H1 (cell line): ENCODE measurements at places on chromosomes 5 and 9.

GRCh38 chr9:16213781-16214515, 656.5 kb downstream of the BNC2 start:
- no peak for DNase-seq

GRCh38 chr5:160486573-160486972, 64.9 kb downstream of the PTTG1 start:
- DNase-seq, result no peak

- no peak for DNase-seq
Observed at GRCh38 chr5:89573345-89573744, 690.4 kb upstream of the MEF2C start.

- DNase-seq, result no peak
Observed at GRCh38 chr5:56053363-56053762, 58.6 kb upstream of the IL6ST start.

GRCh38 chr5:96509316-96509715, 76.3 kb upstream of the PCSK1 start:
- no peak for DNase-seq

- DNase-seq, result no peak
Observed at GRCh38 chr9:119974026-119974425, 604.8 kb upstream of the BRINP1 start.

DNA sequence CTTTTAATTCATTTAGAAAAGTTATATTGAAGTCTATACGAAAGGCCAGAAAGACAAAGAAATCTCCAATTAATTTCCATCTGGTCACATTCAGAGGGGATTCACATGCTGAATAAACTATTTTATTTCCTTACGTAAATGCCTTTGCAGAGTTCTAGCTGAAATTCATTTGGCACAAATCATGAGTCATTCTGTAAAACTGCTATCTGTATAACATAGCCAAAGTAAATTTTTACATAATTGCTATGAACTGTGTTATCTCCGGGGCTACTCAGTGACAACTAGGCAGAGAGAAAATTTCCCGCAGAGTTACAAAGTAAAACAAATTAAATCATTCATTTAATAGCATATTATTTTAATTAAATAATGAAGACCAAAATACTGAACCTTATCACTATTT, 463.2 kb upstream of the ADAMTS16 start:
- DNase-seq, result no peak

GRCh38 chr9:97766610-97767009, 69.5 kb upstream of the XPA start:
- DNase-seq, result no peak

GRCh38 chr9:128372188-128372641, 1.0 kb downstream of the URM1 start:
- DNase-seq, result no peak

DNA sequence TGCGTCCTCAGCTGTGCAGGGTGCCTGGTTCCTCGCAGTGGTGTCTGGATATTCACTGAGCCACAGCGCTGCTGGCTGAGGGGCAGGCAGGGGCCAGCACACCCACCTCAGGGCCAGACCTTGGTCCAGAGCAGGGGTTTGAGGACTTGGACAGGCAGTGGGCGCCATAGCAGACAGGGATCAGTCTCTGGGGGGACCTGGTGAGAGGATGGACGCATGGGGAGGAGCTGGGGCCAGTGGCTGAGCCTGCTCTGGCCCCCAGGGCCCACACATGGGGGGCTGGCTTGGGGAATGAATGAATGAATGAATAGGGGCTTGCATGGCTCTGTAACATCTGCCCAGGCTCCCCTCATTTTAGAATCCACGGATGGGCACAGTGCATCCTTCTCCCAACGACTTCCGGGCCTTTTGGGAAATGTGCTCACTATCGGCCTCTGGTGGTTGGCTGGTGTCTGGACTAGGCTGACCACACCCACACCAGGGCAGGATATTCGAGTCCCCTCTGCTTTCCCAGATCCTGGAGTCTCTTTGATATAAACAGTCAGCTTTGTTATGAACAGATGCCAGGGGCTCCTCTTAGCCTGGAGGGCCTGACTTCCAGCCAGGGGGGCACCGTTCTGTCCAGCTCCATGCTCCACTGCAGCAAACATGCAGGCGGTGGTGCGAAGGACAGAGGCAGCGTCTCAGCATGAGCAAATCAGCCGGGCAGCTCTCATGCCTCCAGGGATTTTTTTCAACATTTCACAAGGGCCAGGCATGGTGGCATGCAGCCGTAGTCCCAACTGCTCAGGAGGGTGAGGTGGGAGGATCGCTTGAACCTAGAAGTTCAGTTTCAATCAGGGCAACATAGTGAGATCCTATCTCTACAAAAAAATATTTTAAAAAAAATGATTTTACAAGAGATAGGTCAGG, 62.6 kb downstream of the NEK6 start:
- peak; percentile 93 for DNase-seq

GRCh38 chr9:77455312-77455927, 192.7 kb downstream of the GNA14 start:
- peak; percentile 71 for DNase-seq

DNA sequence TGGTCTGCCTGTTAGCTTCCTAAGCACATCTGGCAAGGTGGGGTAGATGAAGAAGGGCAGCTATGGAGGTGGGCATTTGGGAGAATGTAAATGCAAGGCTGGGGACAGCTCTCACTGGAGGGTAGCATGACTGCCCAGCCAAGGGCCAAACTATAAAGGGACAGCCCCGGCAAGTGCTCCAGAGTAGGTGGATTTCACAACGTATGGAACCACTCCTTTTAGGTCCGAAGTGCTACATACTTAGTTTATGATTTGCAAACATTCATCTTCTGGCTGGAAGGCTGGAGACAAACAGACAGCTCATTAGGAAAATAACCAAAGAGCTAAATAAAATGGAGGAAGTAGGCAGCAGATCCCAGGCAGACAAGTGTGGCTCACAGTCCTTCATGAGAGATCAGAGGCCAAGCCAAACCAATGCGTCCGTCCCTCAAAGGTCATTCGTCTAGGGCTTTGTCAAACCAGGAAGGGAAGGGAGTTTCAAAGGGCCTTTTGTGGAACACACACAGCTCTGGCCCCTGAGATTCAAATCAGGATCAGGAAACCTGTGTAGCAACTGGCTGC, 42.5 kb upstream of the GLRX start:
- no peak for DNase-seq

DNA sequence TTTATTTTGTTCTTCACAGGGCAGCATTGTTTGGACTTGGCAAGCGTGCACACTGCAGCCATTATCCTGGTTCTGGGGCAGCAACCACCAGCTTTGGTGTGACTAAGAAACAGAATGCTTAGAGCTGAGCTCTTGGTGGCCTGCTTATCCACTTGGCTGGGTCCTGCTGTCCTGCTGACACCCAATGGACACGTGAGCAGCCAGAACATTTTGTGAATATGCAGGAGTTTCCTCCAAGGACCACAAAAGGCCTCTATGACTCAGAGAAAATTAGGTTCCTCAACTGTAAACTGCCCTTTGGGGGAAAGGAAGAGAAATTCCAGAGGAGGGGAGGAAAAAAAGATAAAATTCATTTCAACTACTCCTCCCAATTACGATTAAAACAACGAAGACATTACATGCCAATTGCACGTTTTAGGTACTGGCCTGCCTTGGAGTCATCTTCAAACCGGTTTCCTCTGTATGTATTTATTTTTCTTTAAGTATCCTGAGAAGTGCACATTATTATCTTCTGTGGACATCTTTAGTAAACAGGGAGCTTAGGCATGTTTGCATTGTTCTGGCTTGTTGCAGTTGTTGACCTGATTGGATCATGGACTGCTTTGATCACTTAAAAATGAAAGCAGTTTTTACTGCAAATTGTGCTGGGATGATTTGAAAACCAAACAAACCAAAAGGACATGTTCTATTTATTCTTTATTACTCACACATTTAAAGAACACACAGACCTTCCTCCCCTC, 82.3 kb upstream of the TLE4 start:
- DNase-seq, result no peak

DNA sequence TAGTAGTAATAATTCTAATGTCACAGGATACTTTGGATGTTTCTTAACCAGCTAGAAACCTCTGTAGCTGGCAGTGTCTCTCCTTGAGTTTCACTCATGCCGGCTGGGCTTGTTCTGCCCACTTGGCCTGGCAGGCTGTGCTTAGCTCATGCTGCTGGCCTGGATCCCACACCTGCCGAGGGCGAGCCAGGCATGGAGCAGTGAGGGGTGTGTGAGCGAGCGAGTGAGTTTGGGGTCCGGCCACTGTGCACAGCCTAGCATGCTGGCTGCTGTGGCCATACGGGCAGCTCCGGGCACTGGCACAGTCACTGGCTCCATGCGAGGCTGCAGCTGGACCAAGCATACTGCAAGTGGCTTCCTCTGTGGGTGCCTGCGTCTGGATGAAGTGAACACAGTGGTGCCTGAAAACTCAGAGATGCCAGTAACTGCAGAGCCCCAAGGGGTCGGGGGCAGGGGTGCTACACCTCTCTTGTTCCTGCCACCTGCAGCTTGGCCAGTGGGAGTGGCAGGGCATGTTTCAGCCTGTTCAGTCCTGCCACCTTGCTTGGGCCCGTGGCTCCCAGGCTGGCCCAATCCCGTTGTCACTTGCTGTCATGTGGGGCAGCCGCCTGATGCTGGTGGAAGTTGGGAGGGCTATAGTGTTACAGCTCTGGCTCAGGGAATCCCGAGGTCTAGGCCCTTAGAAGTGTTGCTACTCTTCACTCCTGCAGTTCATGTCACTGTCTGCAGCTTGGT, 9.9 kb downstream of the FSD1L start:
- DNase-seq, result no peak

DNA sequence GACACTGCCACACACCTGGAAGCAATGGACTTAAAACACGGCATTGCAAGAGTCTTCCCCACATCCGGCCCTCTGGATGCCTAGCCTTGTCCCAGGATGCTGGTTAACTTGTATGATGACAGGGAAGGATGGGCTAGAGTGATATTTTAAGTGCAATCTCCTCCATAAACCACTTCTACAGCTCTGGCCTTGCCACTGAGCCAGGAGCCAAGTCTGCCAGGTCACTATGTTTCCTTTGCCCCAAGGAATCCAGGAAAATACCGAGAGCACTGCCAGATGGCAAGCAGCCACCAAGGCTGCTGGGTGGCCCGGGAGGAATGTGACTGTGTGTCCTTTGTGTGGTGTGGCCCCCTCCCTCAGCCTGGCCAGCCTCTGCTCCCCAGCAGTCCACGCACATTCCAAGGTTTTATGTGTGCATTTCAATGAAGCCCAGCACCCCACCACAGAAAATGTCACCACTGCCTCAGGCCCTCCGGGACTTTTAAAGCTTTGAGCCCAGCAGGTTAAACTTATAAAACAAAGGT, 106.0 kb downstream of the FRMD3 start:
- DNase-seq, result peak; percentile 48

DNA sequence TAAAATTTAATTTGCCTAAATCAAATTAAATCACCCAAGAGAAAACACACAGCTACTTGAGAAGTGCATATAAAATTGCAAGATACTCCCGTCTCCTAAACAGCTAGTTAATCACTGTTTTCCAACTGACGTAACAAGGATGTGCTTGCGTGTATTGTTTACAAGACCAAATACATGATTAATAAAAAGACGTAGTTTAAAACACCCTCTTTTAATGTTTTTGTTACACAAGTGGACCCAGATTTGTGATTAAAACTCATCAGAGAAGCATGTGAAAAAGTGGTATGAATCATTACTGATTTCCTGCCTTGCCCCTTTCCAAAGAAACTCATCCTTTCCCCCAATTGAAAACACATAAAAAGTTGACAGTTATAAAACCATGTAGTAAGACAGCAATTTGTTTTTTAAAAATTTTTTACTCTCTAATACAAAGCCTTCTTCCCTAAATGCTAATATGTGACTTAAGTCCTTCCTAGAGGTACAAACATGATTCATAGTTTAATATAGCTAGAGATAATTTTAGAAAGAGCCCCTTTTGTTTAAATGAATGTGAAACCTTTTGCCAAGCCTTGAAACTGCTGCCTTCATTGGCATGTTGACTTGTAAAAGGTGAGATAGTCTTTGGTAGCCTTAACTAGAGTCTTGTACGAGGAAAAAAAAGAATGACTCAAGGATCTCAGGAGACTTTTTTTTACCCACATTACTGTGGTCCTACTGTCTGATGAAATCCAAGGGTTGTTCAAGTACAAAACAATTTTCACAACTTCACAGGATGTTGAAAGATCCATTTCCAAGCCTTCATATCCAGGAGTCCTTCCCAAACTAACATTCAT, 61.4 kb upstream of the FST start:
- no peak for DNase-seq

- DNase-seq, result no peak
Observed at GRCh38 chr5:56631719-56632118, 183.6 kb upstream of the MAP3K1 start.

- no peak for DNase-seq
Observed at GRCh38 chr5:172452398-172453205, 1.7 kb downstream of the SH3PXD2B start.

DNA sequence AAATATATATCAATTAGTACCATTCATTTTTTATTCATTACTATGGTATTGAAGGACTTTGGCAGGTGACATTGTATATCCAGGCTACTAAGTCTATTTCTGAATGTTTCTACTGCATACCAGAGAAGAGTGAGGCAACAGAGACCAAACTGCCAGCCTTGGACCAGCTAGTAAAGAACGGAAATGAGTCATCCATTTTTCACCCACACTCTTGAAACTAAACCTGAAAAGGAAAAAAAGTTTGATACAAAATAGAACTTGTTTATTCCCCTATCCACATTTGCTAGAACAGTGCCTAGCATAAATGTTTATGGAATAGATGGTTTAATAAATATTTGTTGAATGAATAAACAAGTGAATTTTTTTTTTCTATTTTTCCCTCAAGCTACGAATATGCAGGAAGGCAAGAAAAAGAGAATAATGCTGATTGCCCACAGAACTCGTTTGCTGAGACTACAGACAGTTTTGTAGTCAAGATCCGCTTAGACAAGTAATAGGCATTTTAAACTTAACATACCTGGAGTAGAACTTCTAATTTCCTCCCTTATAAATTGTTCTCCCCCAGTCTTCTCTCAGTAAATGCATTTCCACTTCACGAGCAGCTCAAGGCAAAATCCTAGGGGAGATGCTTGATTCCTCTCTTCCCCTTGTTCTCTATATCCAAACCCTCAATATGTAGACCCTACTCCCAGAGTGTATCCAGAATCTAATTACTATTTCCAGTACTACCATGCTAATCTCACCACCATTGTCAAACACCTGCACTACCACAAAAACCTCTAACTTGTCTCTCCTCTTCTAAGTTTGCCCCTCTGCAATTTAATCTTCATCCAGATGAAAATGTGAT, 146.2 kb upstream of the RASA1 start:
- DNase-seq, result no peak

- no peak for DNase-seq
Observed at GRCh38 chr5:146781157-146781556, 97.4 kb downstream of the PPP2R2B start.

DNA sequence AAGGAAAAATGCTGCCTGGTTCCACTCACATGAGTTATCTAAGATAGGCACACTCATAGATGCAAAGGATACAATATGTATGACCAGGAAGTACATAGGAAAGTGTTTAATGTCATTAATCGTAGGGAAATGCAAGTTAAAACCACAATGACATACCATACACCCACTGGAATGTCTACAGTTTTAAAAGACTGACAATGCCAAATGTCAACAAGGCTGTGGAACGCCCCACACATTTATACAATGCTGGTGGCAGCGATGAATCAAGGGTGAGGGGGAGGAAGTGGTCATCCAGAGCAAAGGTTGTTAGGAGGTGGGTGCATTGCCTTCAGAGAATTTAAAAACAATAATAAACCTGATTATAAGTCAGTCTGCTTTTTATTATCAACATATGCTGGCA, 437.8 kb downstream of the ARHGEF28 start:
- DNase-seq, result no peak

- peak; percentile 76 for DNase-seq
Observed at GRCh38 chr5:73233461-73234203, 60.6 kb downstream of the TMEM174 start.
